Epithelial cell of esophagus (primary cell): ENCODE measurements at places on chromosomes 11 and 22.

GRCh38 chr11:105142167-105142566, 2.6 kb upstream of the CARD18 start:
- DNase-seq = no peak

DNA sequence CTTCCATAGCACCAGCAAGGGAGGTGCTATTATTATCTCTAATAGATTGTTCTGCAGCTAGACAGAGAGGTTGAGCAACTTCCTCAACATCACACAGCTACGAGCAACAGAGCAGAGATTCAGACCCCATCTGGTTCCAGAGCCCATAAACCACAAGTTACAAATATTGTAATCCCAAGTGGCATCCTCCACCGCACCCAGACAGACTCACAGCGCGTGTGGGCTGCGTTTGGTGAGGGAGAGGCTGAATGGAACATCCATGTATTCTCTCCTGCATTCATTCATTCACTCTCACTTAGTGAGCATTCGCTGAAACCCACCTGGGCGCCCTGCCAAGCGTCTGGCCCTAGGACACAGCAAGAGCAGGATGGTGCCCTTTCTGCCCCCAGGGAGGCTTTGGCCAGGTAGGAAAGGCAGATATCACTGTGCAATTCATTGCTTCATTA, 33.5 kb downstream of the LIF start:
- DNase-seq = no peak

GRCh38 chr11:72588421-72589410, 85.5 kb downstream of the PDE2A start:
- peak; percentile 30 for DNase-seq

GRCh38 chr11:68783216-68783821, 32.0 kb upstream of the TESMIN start:
- no peak for DNase-seq

DNA sequence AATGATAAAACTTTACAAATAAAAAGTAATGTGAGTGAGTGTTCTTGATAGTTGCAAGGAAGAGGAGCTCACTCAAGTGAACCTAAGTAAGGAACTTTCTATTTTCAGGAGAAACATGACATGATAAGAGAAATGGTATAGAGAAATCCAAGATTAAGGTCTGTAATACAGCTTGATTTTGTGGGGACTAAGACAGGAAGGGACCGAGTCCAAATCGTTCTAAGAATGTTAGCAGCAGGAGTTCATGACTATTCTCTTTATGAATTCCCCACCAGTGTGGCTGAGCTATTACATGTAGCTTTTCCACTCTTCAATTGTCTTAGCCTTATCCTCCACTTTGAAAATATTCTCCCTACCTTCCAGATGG, 698.6 kb upstream of the ARHGAP42 start:
- no peak for DNase-seq
